A549 treated with CpdA at 1 μM for 4 hours (cell line): ENCODE measurements at places on chromosomes 2 and 18. TPM values are rescaled to one million over a fixed set of nuclear protein-coding genes. Genes with fewer than 3 reads are reported as not detected.

Gene UPP2
- total RNA-seq: not detected in 5 replicates

Gene LIMS2
- total RNA-seq: 4.0 to 8.1 TPM (median 5.2 TPM) in 5 replicates

Gene GPR39
- total RNA-seq: 9.8 to 11.8 TPM (median 11.6 TPM) in 5 replicates

Gene CTNNA2
- total RNA-seq: 0.21 to 0.79 TPM (median 0.28 TPM) in 5 replicates

Gene NMUR1
- 0.01 to 0.05 TPM in 2 of 5 replicates, not detected in the others for total RNA-seq

Gene SPRED2
- total RNA-seq: 29.6 to 33.3 TPM (median 32.3 TPM) in 5 replicates
